ENCODE measurements at places on chromosomes 5 and 9.
A peak's percentile ranks its signal among the peaks of the same experiment; 100 is the strongest.

GRCh38 chr5:138850865-138851435, 24.2 kb downstream of the LRRTM2 start:
- DNase-seq = no peak

DNA sequence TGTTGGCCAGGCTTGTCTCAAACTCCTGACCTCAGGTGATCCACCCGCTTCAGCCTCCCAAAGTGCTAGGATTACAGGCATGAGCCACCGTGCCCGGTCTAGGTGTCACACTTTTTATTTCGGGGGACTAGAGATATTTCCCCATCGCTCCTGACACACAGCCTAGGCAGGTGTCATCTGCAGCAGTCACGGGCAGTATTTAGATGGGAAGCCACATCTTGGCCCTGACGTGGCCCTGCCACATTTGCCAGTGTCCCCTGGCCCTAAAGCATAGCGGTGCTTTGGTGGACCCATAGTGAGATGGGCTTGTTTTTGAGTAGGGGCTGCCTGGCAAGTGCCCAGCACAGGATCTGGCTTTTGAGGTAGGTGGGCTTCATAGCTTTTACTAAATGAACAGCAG, 45.0 kb upstream of the LRRTM2 start:
- no peak for DNase-seq

DNA sequence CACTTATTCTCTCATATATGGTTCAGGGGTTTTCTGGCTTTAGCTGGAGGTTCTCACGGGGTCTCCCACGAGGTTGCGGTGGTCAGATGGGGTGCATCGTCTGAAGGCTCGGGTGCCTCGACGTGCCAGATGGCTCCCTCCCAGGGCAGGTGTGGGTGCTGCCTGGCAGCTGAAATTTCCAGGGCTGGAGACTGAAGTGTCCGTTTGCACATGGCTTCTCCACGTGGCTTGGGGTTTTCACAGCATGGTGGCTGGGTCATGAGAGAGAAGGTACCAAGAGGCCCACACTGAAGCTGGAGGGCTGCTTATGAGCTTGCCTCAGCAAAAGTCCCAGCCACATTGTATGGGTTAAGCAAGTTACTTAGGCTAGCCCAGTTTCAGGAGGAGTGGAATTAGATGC, 218.6 kb downstream of the AGTPBP1 start:
- DNase-seq = no peak

- DNase-seq = no peak
Measured at GRCh38 chr9:131885144-131885609, 145.3 kb upstream of the RAPGEF1 start.

- DNase-seq = peak; percentile 15
Measured at GRCh38 chr5:109191153-109191558, 218.6 kb downstream of the PJA2 start.

GRCh38 chr9:121935739-121936138, 157.4 kb downstream of the TTLL11 start:
- no peak for DNase-seq

DNA sequence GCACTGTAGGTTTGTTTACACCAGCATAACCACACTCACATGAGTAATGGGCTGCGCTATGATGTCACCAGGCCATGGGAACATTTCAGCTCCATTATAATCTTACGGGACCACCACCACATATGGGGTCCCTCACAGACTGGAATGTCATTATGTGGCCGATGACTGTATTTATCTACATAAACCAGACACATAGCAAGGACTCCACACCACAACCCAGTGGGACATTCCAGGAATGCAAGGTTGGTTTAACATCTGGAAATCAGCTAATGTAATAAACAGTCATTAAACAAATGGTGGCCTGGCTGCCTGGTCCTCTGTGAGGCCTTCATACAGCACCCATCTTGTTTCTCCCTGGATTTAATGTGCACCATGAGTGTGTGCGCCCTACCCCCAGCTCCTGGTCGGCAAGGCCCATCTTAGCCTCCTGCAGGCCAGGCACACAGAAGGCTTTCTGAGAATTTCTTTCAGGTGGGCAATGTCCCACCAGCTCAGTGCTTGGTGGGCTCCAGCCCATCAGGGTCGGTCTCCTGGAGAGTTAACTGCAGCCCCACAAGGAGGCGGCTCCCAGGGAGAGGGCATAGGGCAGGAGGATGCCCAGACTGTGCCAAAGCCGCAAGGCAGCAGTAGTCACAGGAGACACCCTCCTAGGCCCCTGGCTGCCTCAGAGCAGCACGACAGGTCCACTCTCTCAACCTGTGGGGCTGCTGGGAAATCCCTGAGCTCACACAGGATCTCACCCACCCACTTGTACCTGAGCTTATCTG, 35.9 kb upstream of the SARDH start:
- DNase-seq = no peak

DNA sequence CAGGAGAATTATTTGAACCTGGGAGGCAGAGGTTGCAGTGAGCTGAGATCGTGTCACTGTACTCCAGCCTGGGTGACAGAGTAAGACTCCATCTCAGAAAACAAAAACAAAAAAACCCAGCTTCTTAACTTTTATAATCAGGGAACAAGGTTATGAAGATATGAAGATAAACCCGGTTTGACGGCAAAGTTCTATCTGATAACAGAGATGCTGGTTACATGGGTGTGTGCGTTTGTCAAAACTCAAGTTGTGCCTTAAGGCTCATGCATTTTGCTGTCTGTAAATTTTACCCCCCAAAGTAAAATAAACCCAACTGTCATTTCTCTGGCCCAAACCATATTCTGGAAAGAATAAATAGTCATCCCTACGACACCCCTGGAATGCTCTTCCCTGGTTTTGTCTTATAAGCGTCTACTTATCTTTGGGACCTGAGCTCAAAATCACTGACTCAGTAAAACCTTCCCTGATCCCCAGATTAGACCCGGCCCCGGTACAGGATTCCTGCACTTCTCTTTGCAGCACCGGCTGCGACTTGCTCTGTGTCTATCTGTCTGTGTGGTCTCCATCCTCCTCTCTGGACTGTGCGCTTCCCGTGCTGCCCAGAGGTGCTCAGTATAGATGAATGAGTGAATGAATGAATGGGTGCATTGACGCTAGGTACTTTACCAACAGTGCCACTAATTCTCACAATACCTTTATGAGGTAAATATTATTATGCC, 172.2 kb downstream of the DAB2IP start:
- DNase-seq = no peak

DNA sequence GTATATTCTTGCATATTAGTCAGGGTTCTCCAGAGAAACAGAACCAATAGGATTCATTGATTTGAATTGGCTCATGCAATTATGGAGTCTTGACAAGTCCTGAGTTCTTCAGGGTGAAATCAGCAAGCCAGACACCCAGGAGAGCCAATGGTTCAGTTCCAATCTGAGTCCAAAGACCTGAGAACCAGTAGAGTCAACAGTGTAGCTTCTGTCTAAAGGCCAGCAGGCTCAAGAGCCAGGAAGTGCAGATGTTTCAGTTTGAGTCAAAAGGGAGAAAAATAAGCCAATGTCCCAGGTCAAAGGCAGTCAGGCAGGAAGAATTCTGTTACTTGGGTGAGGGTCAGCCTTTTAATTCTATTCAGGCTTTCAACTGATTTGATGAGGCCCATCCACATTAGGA, 37.8 kb upstream of the ANKRD34B start:
- no peak for DNase-seq

DNA sequence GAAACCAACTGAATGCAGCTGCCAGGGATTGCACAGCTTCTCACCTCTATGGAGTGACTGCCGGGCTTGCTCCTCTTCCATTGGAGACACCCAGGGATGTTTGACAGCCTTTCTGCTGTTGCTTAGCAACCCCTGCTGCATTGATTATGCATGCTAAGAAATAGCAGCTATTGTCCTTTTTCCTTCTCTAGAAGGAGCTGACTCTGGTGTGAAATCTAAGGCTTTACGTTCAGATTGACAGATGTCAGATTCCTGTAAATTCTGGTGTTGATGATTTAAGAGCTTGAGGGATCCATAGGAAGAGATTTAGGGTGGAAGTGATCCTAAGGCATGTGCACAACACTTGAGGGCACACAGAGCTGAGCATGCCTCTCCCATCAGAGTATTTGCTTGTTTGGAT, 267.7 kb downstream of the NTRK2 start:
- no peak for DNase-seq

GRCh38 chr9:69027355-69028097, 8.0 kb upstream of the FXN start:
- DNase-seq = no peak

DNA sequence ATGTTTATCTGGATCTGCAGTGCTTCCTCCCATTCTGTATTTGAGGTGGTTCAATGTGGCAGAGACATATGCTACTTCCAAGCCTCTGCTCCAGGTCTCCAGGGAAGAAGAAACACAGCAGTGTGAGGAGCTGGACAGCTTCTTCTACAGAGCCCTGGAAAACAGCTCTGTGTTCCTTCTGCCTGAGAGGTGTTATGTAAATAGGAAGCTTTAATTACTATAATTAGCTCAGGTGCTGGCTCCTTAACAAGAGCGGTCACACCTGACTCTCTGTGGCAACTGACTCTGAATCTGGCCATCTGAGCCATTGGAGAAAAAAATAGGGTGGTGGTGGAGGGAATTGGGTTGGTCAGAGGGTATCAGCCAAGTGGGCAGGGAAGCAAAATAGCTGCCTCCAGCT, 332.4 kb upstream of the BRINP1 start:
- DNase-seq = no peak

GRCh38 chr9:37010180-37010579, 23.9 kb downstream of the PAX5 start:
- DNase-seq = no peak

- DNase-seq = no peak
Measured at GRCh38 chr5:97149709-97150108, 7.3 kb upstream of the LIX1 start.

DNA sequence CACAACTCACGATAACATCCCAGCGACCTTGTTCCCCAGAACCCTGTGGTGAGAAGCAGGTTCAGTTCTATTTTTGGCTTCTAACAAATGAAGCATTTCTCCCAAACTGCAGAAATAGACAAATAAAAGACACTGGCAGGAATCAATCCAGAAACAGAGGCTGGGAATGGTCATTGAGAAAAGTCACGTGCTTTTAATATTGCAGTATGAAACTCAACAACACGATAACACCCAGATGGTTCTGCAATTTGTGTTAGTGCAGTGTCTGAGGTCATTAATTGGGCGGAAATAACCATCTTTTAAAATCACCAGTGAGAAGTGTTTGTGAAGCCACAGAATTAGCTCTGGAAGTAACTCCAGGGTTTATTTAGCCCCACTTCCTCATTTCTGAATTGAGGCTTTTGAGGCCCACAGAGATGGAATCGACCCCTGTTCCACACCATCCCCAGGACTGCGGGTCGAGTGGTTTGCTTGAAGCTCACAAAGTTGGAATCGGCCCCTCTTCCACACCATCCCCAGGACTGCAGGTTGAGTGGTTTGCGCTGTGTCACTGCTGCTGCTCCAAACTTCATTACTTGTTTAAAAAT, 164.7 kb upstream of the IRX4 start:
- DNase-seq = no peak

DNA sequence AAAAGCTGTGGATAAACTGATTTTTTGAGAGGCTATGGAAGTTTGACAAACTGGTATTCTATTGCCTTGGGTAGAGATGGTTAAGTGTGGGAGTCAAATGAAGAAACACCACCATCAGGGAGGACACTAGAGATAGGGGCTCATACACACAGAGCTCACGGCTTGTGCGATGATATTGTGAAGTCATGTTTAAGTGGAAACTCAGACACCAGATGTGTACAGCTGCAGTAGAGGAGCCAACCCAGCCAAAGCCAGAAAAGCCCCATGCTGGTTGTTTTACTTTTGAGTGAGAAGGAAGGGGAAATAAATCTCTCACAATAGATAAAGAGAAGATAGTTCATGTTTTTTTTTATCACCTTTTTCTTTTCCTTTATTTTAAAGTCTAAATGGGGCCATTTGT, 377.7 kb downstream of the DMRT2 start:
- no peak for DNase-seq

- no peak for DNase-seq
Measured at GRCh38 chr5:85703296-85703695, 914.4 kb upstream of the COX7C start.

DNA sequence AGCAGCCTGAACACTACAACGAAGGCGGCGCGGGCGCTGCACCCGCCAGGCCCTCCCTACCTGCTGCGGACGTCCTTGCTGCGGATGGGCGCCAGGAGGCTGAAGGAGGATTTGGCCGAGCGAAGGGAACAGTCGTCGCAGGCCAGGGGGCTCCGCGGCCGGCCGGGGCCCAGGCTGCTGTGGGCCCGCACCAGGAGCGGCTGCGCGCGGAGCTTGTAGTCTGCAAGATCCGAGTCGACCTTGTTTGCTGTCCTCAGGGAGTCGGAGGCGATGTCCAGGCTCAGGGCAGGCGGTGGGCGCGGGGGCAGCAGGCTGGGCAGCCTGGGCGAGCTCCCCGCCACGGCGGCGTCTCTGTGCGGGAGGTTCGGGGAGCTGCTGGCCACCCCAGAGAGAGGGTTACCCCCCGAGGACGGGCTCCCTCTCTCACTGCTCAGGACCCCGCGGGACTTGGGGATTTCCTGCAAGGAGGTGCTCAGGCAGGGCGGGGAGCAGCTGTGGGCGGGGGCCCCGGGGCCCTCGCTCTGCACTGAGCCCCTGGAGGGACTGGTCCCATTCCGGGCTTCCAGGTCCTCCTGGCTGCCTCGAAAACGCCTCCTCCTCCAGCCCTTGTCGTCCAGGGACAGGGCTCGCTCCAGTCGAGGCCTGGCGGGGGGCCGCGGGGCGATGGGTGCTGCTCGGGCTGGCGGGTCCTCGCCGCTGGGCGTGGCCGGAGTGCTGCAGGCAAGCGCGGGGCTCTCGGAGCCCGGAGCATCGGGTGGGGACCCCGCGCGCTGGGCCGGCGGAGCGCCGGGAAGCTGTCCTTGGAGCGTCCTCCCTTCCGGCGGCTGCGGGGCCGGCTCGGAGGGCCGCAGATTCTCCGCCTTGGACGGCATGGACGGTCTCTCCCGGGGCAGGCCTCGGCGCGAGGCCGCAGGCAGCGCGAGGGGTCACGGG, 831 bp downstream of the INPP5E start:
- no peak for DNase-seq

Data from non-pigmented ciliary epithelial cell (primary cell).